ENCODE measurements at places on chromosomes 7 and 10. TPM values are rescaled to one million over a fixed set of nuclear protein-coding genes. Genes with fewer than 3 reads are reported as not detected.

Gene IGF2BP3
- polyA plus RNA-seq = 0.35 TPM

Gene CHAT
- not detected for polyA plus RNA-seq

Gene WNT8B
- polyA plus RNA-seq = not detected

Gene INPP5F
- polyA plus RNA-seq = 19.0 TPM

GRCh38 chr10:133151543-133151972 lies 8.5 kb upstream of the KNDC1 start:
- peaks cover 79% of the 10 kb centered on the region for H3K27me3 ChIP-seq
- no peaks in the 10 kb centered on the region for H3K36me3 ChIP-seq
- no peaks in the 10 kb centered on the region for H3K4me1 ChIP-seq

DNA sequence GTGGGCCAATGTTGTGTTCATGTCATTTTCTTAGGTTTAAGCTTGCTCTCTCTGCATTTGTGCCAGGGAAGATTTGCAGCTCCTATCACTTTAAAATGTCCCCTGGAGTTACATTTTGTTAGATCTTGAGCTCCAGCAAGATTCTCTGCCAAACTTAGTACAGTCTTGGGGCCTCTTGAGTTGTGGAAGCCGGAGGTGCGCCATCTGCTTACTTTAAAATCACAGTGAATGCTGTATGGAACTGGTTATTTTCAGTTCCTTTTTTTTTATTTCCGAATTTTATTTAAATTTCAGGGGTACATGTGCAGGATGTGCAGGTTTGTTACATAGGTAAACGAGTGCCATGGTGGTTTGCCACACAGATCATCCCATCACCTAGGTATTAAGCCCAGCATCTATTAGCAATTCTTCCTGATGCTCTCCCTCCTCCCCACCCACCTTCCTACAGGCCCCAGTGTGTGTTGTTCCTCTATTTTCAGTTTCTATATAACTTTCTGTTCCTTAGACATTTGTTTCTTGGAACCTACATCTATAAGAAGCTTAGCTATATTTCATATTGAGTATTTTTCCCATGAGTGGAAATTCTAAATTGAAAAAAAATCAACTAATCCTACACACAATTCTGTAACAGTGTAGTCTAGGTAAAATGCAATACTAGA lies 114.4 kb upstream of the CREB5 start:
- H3K4me3 ChIP-seq = no peak overlapping the region
- H3K27me3 ChIP-seq = no peaks in the 10 kb centered on the region
- H3K27ac ChIP-seq = no peak overlapping the region

DNA sequence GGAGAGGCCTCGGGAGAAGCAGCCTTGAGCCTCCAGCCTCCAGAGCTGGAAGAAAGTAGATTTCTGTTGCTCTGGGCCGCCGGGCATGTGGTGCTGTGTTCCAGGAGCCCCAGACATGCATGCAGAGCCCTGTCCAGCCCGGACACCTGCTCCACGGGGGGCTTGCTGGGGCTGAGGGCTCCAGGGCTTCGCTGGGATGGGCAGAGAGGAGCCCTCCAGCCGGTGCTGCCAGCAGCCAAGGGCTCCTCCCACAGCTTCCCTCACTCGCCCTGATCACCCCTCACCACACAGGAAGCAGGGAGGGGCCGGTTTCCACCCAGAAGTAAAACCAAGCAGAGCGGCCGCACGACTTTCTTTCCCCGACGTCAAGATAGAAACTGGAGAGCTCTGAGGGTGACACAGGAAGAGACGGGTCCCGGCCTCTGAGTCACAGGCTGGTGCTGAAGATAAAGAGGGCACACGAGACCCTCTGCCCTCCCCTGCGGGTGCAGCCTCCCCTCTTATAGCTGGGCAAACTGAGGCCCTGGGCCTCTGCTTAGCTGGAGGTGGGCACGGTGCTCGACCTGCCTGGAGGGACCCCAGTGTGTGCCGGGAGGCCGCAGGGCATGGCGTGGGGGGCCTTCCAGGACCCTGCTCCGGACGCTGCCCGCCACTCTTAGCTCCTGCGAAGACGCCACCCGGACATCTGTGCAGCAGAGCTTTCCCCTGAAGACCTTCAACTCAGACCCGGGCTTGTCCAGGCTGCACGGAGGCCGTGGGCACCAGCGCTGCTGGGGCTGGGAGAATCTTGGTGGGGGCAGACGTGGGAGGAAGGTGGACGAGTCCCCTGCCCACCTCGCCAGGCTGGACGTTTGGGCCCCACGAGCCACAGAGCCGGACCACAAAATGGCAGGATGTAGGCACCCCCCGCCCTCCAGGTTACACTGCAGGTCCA lies 31.1 kb downstream of the ADAP1 start:
- peak overlapping the region; percentile 95 for H3K27ac ChIP-seq
- no peaks in the 10 kb centered on the region for H3K27me3 ChIP-seq
- H3K36me3 ChIP-seq = no peaks in the 10 kb centered on the region
- H3K4me3 ChIP-seq = peak overlapping the region; percentile 34
- peak; percentile 86 for DNase-seq
- H3K4me1 ChIP-seq = peaks cover 47% of the 10 kb centered on the region

DNA sequence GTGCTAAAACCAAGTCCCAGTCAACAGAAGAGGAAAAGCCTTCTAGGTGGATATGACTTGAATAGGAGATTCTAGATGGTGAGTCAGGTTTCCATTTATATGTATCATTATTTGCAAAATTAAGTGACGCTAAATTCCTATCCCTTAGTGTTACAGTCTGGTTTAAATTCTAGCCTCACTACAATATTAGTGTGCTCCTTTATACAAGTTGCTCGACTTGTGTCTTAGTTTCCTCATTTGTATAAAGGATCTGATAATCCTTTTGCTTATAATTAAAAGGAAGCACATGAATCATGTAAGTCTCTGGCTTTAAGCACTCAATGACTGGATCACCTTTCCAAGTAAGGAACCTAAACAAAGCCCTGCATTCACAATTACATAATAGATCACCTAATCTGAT lies 105.7 kb downstream of the SVOPL start:
- H3K4me1 ChIP-seq = no peaks in the 10 kb centered on the region
- no peak overlapping the region for H3K4me3 ChIP-seq
- H3K27me3 ChIP-seq = no peaks in the 10 kb centered on the region
- no peak overlapping the region for H3K27ac ChIP-seq
- no peaks in the 10 kb centered on the region for H3K36me3 ChIP-seq

DNA sequence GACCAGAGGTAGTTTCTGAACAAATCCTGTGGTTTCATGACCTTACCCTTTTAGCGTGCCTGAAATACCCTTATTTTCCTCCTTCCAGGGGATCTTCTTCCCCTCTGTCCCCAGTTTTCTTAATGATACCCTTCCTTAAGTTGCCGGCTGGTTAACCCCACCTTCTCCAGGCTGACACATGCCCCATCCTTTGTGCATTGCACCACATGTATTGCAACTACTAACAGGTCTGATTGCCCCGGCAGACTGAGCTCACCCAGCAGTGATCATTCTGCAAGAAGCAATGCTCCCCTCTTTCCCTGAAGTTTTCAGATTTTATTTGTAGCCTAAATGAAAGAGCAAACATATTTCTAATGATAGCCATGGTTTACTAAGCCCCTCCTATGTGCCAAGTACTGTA lies 108.2 kb downstream of the HIP1 start:
- H3K27me3 ChIP-seq = no peaks in the 10 kb centered on the region
- H3K27ac ChIP-seq = no peak overlapping the region
- H3K4me3 ChIP-seq = no peak overlapping the region
- peaks cover 9% of the 10 kb centered on the region for H3K36me3 ChIP-seq
- peaks cover 5% of the 10 kb centered on the region for H3K4me1 ChIP-seq

GRCh38 chr10:11887381-11888227 lies 64.4 kb downstream of the PROSER2 start:
- H3K27me3 ChIP-seq = no peaks in the 10 kb centered on the region
- no peak for DNase-seq
- no peak overlapping the region for H3K27ac ChIP-seq
- H3K4me3 ChIP-seq = no peak overlapping the region
- no peaks in the 10 kb centered on the region for H3K36me3 ChIP-seq

DNA sequence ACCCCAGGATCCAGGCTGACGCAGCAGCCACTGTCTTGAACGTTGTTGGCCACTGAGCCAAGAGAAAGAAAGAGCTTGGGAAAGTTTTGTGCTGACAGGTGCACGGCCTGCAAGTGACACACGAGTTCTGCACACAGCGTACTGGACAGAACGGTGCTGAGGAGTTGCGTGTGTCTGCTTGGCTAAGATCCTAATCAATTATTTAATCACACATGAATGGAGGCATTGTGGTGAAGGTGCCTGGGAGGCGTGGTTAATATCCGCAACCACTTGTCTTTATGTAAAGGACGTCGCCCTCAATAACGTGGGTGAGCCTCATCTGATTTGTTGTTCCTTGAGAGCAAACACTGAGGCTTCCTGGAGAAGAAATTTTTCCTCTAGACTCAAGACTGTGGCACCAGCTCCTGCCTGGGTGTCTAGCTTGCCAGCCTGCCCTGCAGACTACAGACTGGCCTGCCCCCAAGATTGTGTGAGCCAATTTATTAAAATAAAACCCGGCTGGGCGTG lies 16.6 kb upstream of the GNA12 start:
- no peak overlapping the region for H3K27ac ChIP-seq
- no peaks in the 10 kb centered on the region for H3K36me3 ChIP-seq
- H3K27me3 ChIP-seq = no peaks in the 10 kb centered on the region
- no peak overlapping the region for H3K4me3 ChIP-seq
- DNase-seq = no peak
- H3K4me1 ChIP-seq = peaks cover 12% of the 10 kb centered on the region

DNA sequence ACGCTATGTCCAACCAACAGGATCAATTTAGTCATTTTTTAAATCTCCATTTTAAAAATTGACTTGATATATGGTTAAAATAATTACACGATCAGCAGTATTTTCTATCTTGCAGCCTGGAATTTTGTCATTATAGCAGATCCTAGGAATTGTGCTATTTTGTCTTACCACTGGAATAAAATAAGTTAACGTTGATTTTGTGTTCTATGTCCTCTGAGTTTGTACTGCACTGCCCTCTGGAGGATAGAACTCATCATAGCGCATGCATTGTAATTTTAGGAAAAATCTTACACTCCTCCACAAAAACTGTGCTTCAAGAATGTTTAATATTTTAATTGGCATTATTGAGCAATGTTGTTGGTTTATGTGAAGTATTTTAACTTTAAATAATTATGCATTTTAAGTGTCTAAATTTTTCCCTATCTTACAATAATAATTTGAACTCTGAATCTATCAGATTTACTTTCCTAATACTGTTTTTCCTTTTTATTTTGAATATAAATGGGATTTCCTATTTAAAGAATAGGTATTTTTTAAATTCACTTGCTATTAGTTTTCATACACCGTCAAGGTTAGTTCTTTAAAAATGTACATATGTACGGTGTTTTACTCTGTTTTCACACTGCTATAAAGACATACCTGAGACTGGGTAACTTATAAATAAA lies 220.1 kb downstream of the PPP1R3A start:
- H3K27me3 ChIP-seq = no peaks in the 10 kb centered on the region
- H3K4me1 ChIP-seq = no peaks in the 10 kb centered on the region
- DNase-seq = no peak
- H3K36me3 ChIP-seq = no peaks in the 10 kb centered on the region
- H3K4me3 ChIP-seq = no peak overlapping the region

DNA sequence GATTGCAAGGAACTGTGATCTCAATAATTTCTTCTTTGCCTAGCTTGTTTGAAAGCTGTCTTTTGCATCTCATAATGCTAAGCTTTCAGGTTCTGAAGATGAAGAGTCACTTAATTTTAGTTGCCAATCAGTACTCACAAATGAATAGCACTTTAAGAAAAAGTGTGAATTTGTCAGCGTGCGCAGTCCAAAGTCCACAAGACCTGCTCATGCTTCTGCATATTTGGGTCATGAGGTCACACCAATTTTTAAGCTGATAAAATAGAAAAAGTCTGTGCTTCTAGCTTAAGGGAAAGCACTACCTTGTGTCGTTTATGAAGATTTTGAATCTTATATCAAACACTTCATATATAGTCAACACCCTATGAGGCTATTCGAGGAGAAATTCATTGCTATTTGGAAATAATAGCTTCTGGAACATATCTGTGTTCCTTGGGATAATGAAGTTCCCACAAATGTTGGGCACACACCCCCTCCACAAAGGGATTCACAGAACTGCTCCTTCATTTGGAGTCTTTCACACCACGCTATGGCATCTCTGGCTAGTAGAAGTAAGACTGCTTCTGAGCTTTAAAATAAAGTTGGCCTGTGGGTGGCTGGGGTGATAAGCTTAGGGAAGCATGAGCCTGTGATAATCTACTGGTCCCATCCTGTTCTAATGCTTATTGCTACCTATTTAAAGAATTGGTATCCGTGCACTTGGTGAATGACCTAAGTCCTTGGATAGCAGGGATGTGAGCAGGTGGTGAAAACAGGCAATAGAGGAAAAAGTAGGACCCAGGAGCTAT lies 33.3 kb downstream of the A1CF start:
- no peak overlapping the region for H3K4me3 ChIP-seq
- peaks cover 21% of the 10 kb centered on the region for H3K27me3 ChIP-seq

- no peaks in the 10 kb centered on the region for H3K36me3 ChIP-seq
- peaks cover 48% of the 10 kb centered on the region for H3K4me1 ChIP-seq
- DNase-seq = no peak
- no peak overlapping the region for H3K4me3 ChIP-seq
Observed at GRCh38 chr10:26773633-26774032, 76.1 kb downstream of the PDSS1 start.

DNA sequence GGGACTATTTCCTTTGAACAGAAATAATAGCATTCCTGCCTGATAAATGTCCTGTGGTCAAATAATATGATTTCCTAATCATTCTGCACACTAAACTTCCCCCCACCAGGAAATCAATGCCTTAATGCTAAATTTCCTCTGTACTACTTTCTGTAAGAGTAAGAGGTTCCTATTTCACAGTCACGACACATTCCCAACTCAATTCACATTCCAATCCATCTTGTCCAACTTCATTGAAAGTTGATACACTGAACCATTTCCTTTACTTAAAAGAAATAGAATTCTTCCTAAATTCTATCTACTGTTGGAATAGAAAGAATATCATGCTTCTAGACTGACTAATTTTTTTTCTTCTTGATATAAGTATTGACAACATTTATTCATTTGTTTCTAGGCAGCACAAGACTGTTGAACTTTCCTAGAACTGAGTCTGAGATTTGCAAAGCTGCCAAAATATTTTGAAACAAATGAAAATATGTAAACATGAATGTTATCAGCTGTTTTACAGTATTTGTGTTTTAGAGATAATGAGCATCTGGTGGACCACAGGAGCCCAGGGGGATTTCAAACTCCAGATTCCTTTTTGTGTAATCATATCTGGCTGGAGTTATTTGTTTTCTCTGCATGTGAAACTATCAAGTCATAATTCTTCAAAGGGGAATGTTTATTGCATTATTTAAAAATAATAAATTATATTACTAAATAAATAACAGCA lies 121.5 kb downstream of the TPST1 start:
- peaks cover 6% of the 10 kb centered on the region for H3K4me1 ChIP-seq
- no peak overlapping the region for H3K4me3 ChIP-seq
- H3K27ac ChIP-seq = no peak overlapping the region
- no peaks in the 10 kb centered on the region for H3K27me3 ChIP-seq
- H3K36me3 ChIP-seq = peaks cover 11% of the 10 kb centered on the region
- DNase-seq = no peak

- no peaks in the 10 kb centered on the region for H3K36me3 ChIP-seq
- no peak overlapping the region for H3K27ac ChIP-seq
- no peaks in the 10 kb centered on the region for H3K27me3 ChIP-seq
Observed at GRCh38 chr7:123351516-123352505, 152.0 kb upstream of the SLC13A1 start.
